ENCODE measurements at places on chromosomes 3 and 15.

- no peaks in the 10 kb centered on the region for H3K27me3 ChIP-seq
- no peak overlapping the region for H3K27ac ChIP-seq
- no peak for DNase-seq
- H3K36me3 ChIP-seq: no peaks in the 10 kb centered on the region
- H3K4me3 ChIP-seq: no peak overlapping the region
These were observed 12.7 kb upstream of the SNTN start for GRCh38 chr3:63639806-63640205.

DNA sequence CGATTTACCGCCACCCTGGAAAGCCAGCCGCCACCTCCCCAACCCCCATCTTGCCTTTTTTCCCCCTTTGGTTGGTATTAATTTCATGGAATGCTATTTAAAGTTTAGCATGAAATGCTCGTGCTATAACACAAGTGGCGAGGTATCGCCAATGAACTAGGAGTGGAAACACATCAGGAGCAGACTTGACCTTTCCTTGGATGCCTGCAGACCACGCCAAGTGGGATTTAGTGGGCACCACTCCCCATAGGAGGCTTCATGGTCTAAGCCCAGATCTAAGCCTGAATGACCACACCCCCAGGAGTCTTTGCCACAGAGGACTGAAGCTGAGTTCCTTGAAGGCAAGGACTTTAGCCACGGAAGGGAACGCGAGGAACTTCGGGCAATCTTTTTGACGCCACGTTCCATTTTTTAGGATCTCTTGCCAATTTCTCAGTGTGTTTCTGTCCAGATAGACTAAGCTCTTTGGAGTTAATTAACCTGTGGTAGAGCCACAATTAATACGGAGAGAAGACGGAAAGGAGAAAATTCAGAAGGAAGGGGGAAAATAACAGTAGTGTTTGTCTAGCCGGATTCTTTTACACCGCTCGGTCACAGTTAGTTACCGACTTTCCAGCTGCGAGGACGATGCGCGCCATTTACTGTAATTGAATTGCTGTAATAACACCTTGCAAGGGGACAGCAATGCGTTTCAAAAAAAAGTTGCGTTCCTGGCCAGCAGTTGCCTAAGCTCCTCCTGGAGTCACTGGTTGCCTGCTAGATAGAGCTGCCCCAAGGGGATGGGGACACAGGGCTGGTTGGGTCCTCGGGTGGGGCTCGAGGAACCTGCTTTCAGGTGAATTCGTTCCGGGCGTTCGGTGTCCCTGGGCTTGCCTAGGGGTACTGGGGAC lies 37.1 kb downstream of the NR2F2 start:
- H3K4me1 ChIP-seq: peaks cover 28% of the 10 kb centered on the region
- H3K36me3 ChIP-seq: no peaks in the 10 kb centered on the region
- peak; percentile 10 for DNase-seq
- peaks cover 84% of the 10 kb centered on the region for H3K27me3 ChIP-seq
- H3K4me3 ChIP-seq: no peak overlapping the region

DNA sequence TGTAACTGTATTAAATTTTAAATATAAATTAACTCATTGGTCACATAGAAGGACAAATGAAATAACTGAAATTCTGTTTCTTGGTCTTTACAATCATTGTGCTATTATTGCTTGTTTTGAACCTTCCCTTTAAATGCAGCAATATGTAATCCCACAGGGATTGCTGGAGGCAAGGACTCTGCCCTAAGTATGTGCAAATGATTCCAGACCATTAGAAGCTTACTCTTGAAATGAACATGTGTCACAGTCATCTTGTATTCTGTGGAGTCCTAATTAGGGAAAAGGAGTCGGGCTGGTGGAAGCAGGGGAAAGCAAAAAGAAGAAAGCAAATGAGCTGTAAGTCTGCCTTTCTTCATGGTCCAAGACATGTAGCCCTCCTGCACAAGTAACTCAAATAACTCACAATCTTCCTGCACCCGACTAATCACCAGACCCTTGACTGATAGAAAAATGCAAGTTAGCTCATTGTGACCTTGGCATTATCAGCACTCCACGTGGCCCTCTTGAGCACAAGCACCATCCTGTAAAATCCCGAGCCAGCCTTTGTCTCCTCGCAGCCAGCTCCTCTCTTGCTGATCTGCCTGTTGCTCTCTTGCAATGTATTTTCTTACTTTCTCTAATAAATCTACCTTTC lies 2.3 kb upstream of the TMPRSS7 start:
- H3K4me3 ChIP-seq: no peak overlapping the region
- no peaks in the 10 kb centered on the region for H3K36me3 ChIP-seq
- H3K27me3 ChIP-seq: no peaks in the 10 kb centered on the region

DNA sequence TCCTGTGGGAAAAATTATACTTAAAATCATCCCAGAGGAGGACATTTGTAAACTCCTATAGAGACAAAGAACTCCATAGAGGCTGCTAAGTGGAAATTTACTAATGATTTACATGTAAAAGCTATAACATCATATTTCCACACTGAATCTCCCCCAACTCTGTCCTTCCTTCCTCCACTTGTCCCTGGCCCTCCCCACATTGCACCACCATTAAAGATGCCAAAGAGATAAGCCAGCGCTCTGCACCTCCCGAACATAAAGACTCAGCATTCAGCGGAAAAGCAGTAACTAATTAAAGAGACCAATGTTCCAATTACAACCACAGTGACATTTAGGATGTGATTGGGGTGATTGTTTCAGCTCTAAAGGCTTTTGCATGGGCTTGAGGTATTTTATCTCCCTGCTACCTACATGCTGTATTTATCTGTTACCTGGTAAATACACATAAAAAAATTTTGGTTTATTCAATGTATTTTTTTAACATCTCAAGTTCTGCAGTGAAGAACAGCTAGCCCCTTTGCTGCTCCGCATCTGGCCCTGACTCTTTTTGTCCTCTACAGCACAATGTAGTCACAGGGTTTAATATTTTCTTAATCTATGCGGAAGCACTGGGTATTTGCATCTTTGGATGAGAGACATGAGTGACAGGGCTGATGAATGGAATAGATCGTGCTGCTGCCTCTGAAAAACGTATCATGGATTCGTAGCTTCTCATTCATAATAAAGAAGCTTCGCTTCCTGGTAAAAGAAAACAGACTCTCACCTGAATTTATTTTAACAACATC lies 35.3 kb upstream of the B3GNT5 start:
- no peaks in the 10 kb centered on the region for H3K36me3 ChIP-seq
- no peak for DNase-seq
- H3K4me1 ChIP-seq: no peaks in the 10 kb centered on the region
- no peak overlapping the region for H3K27ac ChIP-seq
- H3K27me3 ChIP-seq: no peaks in the 10 kb centered on the region
- no peak overlapping the region for H3K4me3 ChIP-seq

DNA sequence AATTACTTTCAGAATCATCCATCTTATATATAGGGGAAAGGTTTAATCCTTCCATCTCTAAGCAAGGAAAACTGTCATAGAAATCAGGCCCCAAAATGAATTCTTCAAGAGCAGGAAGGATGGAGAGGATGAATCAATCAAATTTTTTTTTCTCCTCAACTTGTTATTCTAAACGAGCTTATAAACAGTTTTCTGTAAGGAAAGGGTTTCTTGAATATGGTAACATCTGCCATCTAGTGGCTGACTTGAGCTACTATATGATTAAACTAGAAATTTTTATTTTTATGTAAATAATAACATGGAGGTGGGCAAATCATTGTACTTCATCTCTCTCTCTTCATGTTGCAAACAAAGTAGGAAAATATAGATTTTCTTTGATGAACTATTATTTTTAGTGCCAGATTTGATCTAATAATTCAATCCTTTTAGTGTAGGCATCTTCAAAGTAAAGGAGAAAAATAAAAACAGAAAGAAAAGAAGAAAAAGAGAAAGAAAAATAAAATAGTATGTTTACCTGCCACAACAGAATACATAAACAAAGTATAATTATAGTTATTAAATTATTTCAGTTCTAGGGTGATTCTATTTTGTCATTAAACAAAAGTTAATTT lies 146.6 kb downstream of the SERPINI1 start:
- peak; percentile 58 for DNase-seq
- no peaks in the 10 kb centered on the region for H3K36me3 ChIP-seq
- no peak overlapping the region for H3K4me3 ChIP-seq
- no peak overlapping the region for H3K27ac ChIP-seq
- no peaks in the 10 kb centered on the region for H3K4me1 ChIP-seq
- peaks cover 7% of the 10 kb centered on the region for H3K27me3 ChIP-seq

- H3K4me1 ChIP-seq: no peaks in the 10 kb centered on the region
- no peak for DNase-seq
- H3K4me3 ChIP-seq: no peak overlapping the region
- no peak overlapping the region for H3K27ac ChIP-seq
These were observed 241.8 kb downstream of the ADAMTS17 start for GRCh38 chr15:100099976-100100375.

DNA sequence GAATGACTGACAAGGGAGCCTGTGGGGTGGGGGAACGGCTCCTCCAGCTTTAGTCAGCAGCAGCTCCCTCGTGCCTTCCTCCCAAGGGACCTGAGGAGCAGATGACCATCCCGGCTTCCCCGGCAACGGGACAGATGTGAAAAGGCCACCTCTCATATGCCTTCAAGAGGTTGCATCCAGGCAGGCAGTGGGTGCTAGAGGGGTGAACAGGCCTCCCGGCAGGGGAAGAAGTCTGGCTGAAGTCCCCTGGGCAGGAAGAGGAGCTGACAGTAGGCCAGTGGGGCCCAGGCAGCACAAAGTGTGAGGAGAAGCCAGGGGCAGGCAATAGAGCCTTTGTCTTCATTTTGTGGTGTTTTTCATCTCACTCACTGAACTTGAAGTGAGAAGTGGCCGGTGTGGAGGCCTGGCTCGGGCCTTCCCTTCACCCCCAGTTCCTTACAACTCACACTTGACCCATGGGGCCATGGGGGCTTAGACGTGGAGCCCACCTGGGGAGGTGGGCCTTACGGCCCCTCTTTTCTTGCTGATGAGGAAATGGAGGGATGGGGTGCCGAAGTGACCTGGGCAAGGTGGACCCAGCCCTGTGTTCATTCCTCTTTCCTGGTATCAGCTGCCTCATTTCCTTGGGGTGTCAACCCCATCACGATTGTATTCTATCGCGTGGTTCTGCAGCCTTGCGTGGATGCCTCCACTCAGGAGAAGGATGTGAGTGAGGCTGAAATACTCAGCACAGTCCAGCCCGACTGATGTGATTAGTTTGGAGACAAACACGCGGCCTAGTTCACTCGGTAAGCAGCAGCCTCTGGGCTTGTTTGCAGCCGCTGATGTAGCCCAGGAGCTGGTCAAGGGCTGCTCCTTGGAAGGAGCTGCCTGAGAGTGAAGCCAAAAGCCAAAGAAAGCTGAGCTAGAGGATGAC lies 115.5 kb upstream of the ALDH1A3 start:
- H3K27ac ChIP-seq: no peak overlapping the region
- peaks cover 17% of the 10 kb centered on the region for H3K27me3 ChIP-seq
- no peak for DNase-seq
- H3K4me3 ChIP-seq: no peak overlapping the region
- no peaks in the 10 kb centered on the region for H3K36me3 ChIP-seq

GRCh38 chr3:196995646-196996355 lies 27.2 kb upstream of the PIGZ start:
- DNase-seq: no peak
- no peak overlapping the region for H3K4me3 ChIP-seq
- no peak overlapping the region for H3K27ac ChIP-seq
- peaks cover 3% of the 10 kb centered on the region for H3K4me1 ChIP-seq
- peaks cover under 1% of the 10 kb centered on the region for H3K27me3 ChIP-seq
- H3K36me3 ChIP-seq: no peaks in the 10 kb centered on the region

DNA sequence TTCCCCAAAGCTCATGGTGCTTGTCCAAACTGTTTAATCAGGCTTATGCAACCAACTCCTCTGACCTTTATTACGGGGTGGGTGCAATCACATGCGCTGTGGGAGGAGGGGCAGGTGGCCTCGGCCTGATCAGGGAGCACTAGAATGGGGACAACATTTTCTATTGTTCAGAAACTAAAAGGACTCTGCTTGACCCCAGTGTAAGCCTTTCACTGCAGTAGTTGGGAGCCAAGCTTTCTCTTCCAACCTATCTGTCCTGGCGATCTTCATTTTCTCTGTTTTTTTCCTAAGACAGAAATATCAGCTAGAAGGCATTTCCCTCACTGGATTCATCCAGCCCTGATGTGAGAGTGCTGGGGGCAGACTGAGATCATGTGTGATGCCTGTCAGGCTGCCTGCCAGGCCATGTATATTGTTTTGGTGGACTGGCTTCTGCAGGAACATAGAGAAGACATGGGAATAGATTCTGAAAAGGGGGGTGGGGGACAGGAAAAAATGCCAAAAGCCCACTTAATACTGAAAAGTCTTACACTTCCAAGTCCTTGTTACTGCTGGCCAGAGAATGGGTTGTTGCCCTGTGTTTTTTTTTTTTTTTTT lies 627.0 kb upstream of the TBL1XR1 start:
- H3K27ac ChIP-seq: peak overlapping the region; percentile 15
- H3K27me3 ChIP-seq: no peaks in the 10 kb centered on the region
- H3K36me3 ChIP-seq: no peaks in the 10 kb centered on the region
- DNase-seq: peak; percentile 59

GRCh38 chr3:179713643-179714090 lies 60.8 kb downstream of the USP13 start:
- peaks cover 24% of the 10 kb centered on the region for H3K36me3 ChIP-seq
- peaks cover 20% of the 10 kb centered on the region for H3K4me1 ChIP-seq
- H3K27ac ChIP-seq: peak overlapping the region; percentile 90
- peak; percentile 94 for DNase-seq

DNA sequence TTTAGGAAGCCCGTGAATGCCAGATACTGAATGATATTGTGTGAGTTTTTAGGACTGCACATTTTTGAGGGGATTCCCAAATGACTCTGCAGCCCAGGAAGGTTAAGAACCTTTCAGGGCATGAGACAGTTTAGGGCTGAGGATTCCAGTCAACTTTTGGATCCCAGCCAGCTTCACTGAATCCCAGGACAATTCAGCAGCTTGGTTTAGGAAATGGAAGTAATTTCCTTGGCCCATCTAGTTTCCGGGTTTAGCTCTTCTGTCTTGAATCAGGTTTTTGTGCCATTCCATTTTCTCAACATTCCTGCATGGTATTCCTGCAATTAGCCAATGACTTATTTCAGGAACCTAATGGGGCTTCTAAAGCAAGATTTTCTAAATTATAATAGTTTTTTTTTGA lies 253.9 kb downstream of the LSAMP start:
- H3K4me1 ChIP-seq: no peaks in the 10 kb centered on the region
- H3K27ac ChIP-seq: no peak overlapping the region
- H3K27me3 ChIP-seq: no peaks in the 10 kb centered on the region
- peak; percentile 6 for DNase-seq
- no peaks in the 10 kb centered on the region for H3K36me3 ChIP-seq

GRCh38 chr3:72660270-72661114 lies 187.8 kb downstream of the SHQ1 start:
- H3K36me3 ChIP-seq: no peaks in the 10 kb centered on the region
- no peak overlapping the region for H3K27ac ChIP-seq
- H3K4me3 ChIP-seq: no peak overlapping the region
- no peak for DNase-seq

- no peaks in the 10 kb centered on the region for H3K4me1 ChIP-seq
- no peaks in the 10 kb centered on the region for H3K27me3 ChIP-seq
- H3K27ac ChIP-seq: peak overlapping the region; percentile 59
- DNase-seq: peak; percentile 88
- no peak overlapping the region for H3K4me3 ChIP-seq
These were observed 132.2 kb downstream of the GREM1 start for GRCh38 chr15:32849769-32850668.

- H3K27me3 ChIP-seq: no peaks in the 10 kb centered on the region
- DNase-seq: no peak
- H3K27ac ChIP-seq: no peak overlapping the region
- H3K4me3 ChIP-seq: no peak overlapping the region
- no peaks in the 10 kb centered on the region for H3K36me3 ChIP-seq
These were observed 123.5 kb downstream of the SLCO3A1 start for GRCh38 chr15:91976966-91977365.

- H3K36me3 ChIP-seq: no peaks in the 10 kb centered on the region
- no peaks in the 10 kb centered on the region for H3K4me1 ChIP-seq
- no peak overlapping the region for H3K4me3 ChIP-seq
- H3K27ac ChIP-seq: peak overlapping the region; percentile 9
- no peaks in the 10 kb centered on the region for H3K27me3 ChIP-seq
These were observed 392.7 kb upstream of the TBL1XR1 start for GRCh38 chr3:177589911-177590381.

Measured in mesenchymal stem cell (in vitro differentiated cells and primary cell).